ENCODE measurements at places on chromosomes 2 and 18.

DNA sequence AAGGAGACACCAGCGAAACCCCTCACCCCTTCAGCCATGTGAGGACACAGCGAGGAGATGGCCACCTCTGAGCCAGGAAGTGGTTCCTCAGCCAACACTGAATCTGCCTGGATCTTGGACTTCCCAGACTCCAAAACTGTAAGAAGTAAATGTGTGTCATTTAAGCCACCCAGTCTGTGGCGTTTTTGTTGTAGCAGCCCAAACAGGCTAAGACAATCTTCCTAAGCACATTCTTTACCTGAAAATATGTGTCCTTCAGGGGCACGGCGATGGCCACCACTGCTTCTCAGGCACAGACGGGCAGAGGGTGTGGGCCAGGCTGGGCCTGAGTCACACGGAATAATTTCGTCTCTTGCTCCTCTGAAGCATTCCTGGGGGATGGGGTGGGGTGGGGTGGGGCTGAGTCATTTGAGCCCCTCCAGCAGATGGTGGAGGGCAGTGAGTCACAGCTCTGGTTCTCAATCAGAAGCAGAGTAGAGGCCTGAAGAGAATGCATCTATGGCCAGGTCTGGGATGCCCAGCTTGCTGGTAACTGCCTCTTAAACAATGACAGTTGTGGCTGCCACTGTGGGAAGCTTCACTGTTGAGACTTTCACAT is 142.4 kb downstream of the CAPN13 start:
- DNase-seq: no peak

GRCh38 chr2:217680381-217680780 is 322.4 kb downstream of the TNS1 start:
- DNase-seq: no peak

DNA sequence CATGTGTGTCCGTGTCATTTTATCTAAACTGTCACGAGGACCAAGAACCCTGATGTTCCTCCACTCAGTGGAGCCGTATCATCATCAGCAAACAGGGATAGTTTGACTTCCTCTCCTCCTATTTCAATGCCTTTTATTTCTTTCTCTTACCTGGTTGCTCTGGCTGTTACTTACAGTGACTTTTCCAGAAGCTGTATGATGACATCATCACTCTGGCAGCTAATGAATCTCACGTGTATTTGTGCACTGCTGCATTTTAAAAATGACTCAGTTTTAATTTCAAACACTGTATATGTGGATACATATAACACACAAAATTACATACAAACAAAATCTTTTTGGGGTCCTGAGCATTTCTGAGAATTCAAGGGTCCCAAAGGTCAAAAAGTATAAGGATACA is 481.4 kb downstream of the CDH2 start:
- no peak for DNase-seq

GRCh38 chr2:201182650-201183364 is at the start of gene CASP10:
CASP10 (plus strand) TSS chr2:201183141; CDS start chr2:201185778, 2,637 bp downstream.
- peak; percentile 78 for DNase-seq

DNA sequence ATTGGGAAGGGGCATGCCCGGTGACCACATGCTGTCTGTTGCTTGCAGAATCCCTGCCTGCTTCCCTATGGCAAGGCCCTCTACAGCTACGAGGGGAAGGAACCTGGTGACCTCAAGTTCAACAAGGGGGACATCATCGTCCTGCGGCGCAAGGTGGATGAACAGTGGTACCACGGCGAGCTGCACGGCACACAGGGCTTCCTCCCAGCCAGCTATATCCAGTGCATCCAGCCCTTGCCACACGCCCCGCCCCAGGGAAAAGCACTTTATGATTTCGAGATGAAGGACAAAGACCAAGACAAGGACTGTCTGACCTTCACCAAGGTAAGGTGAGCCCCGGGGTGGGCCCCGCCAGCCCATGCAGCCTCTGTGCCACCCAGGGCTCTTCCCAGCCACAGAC is 218.6 kb downstream of the SH3RF3 start:
- DNase-seq: no peak

DNA sequence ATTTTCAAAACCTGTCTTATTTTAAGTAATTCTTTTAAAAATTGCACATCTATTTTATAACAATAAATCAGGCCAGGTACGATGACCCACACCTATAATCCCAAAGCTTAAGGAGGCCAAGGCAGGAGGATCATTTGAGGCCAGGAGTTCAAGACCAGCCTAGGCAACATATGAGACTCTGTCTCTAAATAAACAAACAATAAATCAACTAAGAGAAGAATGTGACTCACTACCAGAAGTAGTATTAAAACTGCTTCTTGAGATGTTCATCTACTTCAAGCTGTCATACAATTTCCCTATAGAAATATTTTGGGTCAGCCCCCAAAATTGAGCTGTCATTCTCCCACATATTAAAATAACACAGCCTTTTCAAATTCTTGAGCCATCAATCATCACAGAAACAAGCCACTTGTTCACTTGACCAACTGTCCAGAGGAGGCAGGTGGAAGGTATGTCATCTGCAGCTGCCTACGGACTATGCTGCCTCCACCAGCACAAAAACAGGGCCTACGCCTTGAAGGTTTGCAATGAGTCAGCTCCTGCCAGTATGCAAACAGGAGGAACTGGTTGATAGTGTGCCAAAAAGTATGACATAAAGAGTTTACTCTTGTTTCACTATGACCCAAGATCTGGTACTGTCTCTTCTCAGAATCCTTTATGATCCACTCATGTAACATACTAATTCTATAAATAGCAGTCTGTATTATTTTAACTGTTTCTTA is 33.6 kb downstream of the KIDINS220 start:
- no peak for DNase-seq

DNA sequence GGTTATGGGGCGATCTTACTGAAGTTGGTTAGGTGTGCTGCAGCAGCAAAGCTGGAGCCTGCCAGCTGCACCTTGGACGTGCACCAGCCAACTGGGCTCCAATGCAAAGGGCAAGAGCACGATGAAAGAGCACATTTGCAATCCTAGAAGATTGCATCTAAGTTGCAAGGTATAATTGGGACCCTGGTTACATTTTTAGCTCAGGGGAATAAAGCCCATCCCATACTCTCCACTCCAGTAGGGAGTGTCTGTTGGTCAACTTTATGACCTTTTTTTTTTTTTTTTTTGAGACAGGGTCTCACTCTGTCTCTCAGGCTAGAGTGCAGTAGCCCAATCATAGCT is 22.2 kb upstream of the GPR55 start:
- DNase-seq: no peak

DNA sequence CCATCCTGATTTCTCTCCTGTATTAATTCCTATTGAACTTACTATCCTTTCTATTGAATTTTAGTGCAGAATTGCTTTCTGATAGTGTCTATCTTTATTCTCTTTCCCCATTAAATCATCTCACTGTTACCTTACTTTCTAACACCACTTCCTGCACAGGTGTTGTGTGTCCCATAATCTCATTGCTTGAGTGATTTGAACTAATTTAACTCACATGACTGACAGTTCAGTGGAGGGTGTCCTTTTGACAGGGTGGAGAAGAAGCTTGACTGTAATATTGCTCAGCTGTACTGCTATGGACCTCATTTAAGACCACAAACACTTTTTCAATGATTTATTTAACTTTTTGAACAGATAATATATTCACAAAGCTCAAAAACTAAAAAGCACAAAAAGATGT is 211.8 kb downstream of the NRXN1 start:
- no peak for DNase-seq

DNA sequence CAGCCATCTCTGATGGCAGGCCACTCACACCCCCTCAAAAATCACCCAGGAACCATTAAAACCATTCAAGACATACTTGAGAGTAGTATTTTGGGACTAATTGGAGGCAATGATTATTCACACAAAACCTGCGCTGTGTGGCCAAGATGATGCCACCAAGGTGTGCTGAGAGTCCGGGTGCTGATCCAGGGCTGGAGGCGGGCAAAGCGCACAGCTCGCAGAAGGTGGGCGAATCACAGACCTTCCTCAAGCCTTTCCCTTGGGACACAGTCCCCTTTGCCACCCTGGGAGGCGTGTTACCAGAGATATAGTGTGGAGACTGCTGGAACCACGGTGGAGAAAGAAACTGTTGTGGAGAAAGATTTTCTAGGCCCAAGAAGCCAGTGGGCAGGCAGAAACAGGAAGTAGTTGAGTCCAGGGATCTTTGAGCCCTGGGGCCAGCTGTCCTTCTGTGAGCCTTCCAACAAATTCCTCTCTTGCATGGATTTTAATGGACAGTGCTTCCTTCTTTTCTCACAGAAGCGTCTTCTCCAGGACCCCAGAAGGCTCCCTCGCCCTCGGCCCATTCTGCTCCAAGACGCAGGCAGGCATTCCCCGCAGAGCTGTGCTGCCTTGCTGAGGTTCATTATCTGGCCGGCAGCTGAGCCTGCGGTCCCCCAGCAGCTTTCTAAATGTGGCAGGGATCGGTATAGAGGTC is 8.0 kb downstream of the COPS9 start:
- no peak for DNase-seq

- no peak for DNase-seq
These were observed 418.8 kb downstream of the NRXN1 start for GRCh38 chr2:50613161-50613560.

GRCh38 chr2:69253611-69254301 is 133.3 kb downstream of the GFPT1 start:
- DNase-seq: no peak

DNA sequence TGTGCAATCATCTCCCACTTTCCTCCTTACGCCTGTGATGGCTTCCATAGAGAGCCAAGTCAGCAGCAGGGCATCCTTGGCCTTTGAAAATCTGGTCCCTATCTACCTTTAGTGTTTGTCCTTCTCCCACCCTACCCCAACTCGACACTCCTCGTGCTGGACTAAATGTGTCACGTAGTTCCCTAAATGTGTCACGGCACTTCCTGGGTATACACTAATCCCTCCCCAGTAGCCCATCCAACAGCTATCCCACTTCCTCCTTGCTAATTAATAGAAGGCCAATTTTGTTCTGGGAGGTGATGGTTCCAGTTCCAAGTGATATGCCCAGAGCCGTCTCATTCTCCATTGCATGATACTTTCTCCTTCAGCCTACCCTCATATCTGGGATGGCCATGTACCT is 36.5 kb upstream of the ZFP36L2 start:
- DNase-seq: no peak

GRCh38 chr18:32174719-32175118 is 15.1 kb upstream of the MEP1B start:
- DNase-seq: no peak

GRCh38 chr2:43110442-43110871 is 115.9 kb downstream of the ZFP36L2 start:
- DNase-seq: no peak

GRCh38 chr2:237350070-237350469 is 63.9 kb downstream of the COL6A3 start:
- no peak for DNase-seq

DNA sequence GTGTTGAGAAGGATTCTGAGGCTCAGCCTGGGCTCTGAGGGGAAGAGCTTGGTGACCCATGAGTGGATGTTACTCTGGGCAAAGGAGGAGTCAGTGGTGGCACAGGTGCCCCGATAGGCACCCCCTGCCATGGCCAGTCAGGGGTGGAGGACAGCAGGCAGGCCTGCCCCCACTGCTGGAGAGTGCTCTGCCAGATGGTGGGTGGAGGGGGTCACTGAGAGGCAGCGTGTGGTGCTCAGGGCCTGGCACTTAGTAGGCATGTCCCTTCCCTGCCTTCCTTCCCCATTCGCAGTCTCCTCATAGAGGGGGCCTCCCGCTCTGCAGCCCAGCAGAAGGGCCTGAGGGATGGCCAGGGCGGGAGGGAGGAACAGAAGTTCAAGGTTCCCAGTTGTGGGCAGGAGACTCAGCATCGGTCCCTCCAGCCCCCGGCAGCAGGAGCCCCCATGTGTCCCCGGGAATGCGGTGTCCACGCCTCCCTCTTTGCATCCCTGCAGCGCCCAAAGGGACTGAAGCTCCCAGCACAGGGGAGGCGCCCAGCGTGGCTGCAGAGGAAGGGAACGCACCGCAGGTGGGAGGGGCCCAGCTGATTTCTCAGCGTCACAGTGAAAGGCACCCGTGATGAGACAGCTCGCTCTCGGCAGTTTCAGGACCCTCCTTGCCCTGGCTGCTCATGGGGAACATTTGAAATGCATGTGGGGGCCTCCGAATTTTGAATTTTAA is 5.7 kb upstream of the SNED1 start:
- no peak for DNase-seq

DNA sequence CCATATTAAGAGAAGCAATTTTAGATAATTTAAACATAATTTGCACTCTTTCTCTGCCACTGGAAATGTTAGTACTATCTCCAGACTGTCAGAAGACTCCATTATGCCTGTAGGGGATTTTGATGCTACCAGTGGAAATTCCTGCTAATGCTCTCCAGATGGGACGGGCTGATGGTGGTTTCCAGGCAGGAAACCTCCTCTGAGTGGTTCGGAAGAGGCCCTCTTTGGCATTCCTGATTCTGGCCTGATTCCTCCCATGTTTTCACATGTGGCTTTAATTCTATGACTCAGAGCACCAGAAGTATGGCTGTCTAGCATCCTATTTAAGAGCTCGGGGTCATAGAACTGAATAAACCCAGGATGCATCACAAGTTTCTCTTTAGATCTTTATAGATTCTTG is 70.9 kb upstream of the ST6GAL2 start:
- DNase-seq: no peak

DNA sequence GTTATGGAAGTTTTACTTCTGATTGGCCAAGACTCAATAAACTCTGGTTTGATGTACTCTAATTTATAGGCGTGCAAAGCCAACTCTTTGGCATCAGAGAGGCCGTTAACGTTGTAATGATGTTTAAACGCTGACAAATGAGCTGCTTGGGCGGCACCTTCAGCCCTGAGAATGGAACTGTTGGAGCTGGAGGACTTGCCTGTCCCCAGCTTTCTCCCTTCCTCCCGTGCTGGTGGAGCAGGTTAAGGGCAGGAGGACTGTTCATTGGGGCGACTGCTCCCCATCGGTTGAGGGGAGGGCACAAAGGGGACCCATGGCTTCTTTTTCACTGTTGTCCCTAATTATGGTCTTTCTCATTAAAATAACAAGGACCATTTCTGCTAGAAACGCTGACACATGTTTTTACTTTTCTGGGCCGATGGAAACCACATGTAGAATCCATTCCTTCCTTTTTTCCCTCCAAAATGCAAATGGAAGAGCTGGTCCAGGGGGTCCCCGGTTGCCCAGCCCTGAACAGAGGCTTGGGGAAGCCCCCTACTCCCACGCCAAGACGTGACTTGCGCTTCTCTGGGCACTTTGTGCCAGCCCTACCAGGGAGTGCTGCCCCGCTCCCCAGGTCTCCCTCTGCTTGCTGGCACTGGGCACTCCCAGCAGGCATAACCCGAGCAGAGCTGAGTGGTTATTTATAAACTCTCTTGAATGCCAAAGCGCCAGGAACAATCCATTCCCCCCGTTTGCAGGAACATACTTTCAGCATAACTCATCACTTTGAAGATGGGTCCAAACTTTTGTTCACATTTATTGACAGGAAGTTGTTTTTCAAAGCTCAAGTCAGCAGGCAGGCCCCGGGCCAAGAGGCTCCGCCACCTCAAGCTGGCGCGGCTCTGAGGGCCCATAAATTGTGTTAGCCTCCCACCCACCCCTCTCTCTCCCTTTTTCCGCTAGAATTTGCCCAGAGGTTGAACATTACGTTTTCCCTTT is 170.1 kb downstream of the ASB1 start:
- DNase-seq: no peak

GRCh38 chr2:239540174-239540573 is 139.4 kb upstream of the HDAC4 start:
- no peak for DNase-seq

GRCh38 chr18:8661754-8662559 is 43.4 kb upstream of the MTCL1 start:
- no peak for DNase-seq

GRCh38 chr18:26458526-26459232 is 89.7 kb downstream of the KCTD1 start:
- no peak for DNase-seq

GRCh38 chr2:66714610-66715009 is 279.7 kb downstream of the MEIS1 start:
- DNase-seq: no peak

Data from CD4-positive, alpha-beta T cell treated with Interleukin-12 subunit alpha and Interleukin-12 subunit beta, for 1 hour (primary cell).